ENCODE measurements at places on chromosomes 5 and 9. TPM values are rescaled to one million over a fixed set of nuclear protein-coding genes. Genes with fewer than 3 reads are reported as not detected.

GRCh38 chr5:103305809-103306208, 47.2 kb downstream of the MACIR start:
- H3K27me3 ChIP-seq, result no peaks in the 10 kb centered on the region
- H3K4me3 ChIP-seq, result no peak overlapping the region
- peaks cover 4% of the 10 kb centered on the region for H3K36me3 ChIP-seq
- no peak overlapping the region for H3K27ac ChIP-seq
- DNase-seq, result no peak

DNA sequence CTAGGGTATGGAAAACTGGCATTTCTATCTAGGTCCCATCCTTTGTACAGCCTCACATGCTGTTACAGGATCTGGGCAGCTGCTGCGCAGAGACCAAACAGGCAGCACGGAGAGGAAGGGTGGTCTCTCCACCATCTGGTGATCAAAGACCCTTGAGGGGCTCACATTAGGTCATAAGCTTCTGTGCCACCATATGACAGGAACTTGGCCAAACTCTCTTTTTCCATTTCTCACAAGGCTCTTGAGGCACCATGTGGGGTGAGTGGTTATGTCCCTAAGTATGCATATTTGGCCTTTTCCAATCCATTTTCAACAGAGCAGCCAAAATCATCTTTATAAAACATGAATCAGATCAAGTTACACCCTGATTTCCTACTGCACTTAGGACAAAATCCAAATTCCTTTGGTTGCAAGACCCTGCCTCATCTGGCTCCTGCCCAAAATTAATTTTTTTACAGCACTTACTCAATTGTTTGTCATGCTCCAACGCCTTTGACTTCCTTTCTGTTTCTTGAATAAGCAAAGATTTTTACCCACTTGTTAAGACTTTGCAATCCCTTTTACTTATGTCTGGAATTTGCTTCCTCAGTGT, 730.0 kb downstream of the MAT2B start:
- no peaks in the 10 kb centered on the region for H3K27me3 ChIP-seq
- no peak overlapping the region for H3K4me3 ChIP-seq
- no peaks in the 10 kb centered on the region for H3K36me3 ChIP-seq
- H3K27ac ChIP-seq, result no peak overlapping the region

GRCh38 chr9:128705051-128705965, 3.0 kb downstream of the PKN3 start:
- no peak overlapping the region for H3K27ac ChIP-seq
- no peaks in the 10 kb centered on the region for H3K4me1 ChIP-seq
- H3K4me3 ChIP-seq, result no peak overlapping the region
- H3K36me3 ChIP-seq, result no peaks in the 10 kb centered on the region
- H3K27me3 ChIP-seq, result no peaks in the 10 kb centered on the region

DNA sequence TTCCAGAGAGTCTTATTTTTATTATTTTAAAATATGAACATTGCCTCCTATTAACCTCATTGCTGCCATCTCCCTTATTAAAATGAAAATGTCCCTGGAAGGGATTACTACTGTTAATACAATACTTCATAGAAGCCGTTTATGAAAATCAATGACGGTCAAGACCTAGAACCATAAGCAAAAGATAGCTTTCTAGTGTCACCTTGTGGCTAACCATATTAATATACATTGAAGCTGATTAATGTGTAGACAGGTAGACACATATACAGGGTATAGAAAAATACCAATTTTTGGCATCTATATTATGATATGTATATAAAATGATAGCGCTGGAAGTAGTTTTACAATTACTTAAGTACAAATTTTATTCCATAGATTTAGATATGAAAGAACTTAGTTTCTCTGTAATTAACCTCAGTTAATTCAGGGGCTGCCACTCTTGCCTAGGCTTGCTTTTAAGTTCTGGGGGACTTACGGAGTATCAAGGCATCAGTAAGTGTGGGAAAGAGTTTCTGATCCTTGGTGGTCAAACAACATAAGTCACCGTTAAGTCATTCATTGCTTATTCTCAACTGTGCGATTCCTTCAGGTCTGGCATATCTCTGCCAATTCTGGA, 2.5 kb upstream of the YTHDC2 start:
- peaks cover 19% of the 10 kb centered on the region for H3K4me1 ChIP-seq
- H3K36me3 ChIP-seq, result peaks cover 5% of the 10 kb centered on the region
- DNase-seq, result no peak
- H3K27me3 ChIP-seq, result peaks cover 12% of the 10 kb centered on the region

OSMR gene
- 1.3 TPM for total RNA-seq

PPP3R2 gene
- 0.22 TPM for total RNA-seq
